Hair follicular keratinocyte (primary cell): ENCODE measurements at places on chromosomes 1 and 21. TPM values are rescaled to one million over a fixed set of nuclear protein-coding genes. Genes with fewer than 3 reads are reported as not detected.

The FAM177B gene
- total RNA-seq, result not detected in 2 replicates

The MANEAL gene
- total RNA-seq, result 0.15 and 0.78 TPM in 2 replicates

The RIMS3 gene
- total RNA-seq, result 3.1 and 3.6 TPM in 2 replicates

The CD1D gene
- total RNA-seq, result 9.1 and 9.4 TPM in 2 replicates

The CLCA2 gene
- total RNA-seq, result 158 and 251 TPM in 2 replicates

The ATAD3C gene
- not detected in 2 replicates for total RNA-seq

The RGS13 gene
- total RNA-seq, result not detected in 2 replicates

The RGS18 gene
- 0.11 and 0.55 TPM in 2 replicates for total RNA-seq

The JAM2 gene
- total RNA-seq, result 0.04 TPM in 1 of 2 replicates, not detected in the other

The BNIPL gene
- total RNA-seq, result 1.2 and 7.6 TPM in 2 replicates

The OR10Z1 gene
- total RNA-seq, result not detected in 2 replicates

The MYOC gene
- total RNA-seq, result not detected in 2 replicates

The ELOVL1 gene
- 126 and 140 TPM in 2 replicates for total RNA-seq

The SYT6 gene
- total RNA-seq, result not detected in 2 replicates

The FMO5 gene
- 0.08 and 0.39 TPM in 2 replicates for total RNA-seq

The USP24 gene
- total RNA-seq, result 18.8 and 26.2 TPM in 2 replicates

The CR2 gene
- not detected in 2 replicates for total RNA-seq

The TEX38 gene
- total RNA-seq, result not detected in 2 replicates

The UMODL1 gene
- not detected in 2 replicates for total RNA-seq

The FMO1 gene
- not detected in 2 replicates for total RNA-seq

The PTPRU gene
- total RNA-seq, result 15.9 and 36.2 TPM in 2 replicates

The NR5A2 gene
- total RNA-seq, result not detected in 2 replicates

The SLC5A9 gene
- not detected in 2 replicates for total RNA-seq

The BMP8B gene
- total RNA-seq, result 0.04 and 0.08 TPM in 2 replicates

The MAGI3 gene
- 5.1 and 8.4 TPM in 2 replicates for total RNA-seq

The LRRC3 gene
- total RNA-seq, result 1.9 and 3.3 TPM in 2 replicates

The KLHL17 gene
- total RNA-seq, result 9.5 and 10.2 TPM in 2 replicates

The OR2M3 gene
- not detected in 2 replicates for total RNA-seq

The CDC7 gene
- 4.3 and 11.8 TPM in 2 replicates for total RNA-seq

The KLF17 gene
- total RNA-seq, result not detected in 2 replicates

The AMIGO1 gene
- 0.15 and 0.55 TPM in 2 replicates for total RNA-seq

The PPOX gene
- total RNA-seq, result 8.4 and 18.0 TPM in 2 replicates

The CNIH3 gene
- total RNA-seq, result 0.38 and 3.2 TPM in 2 replicates

The MTHFR gene
- 13.3 and 19.4 TPM in 2 replicates for total RNA-seq

The EPHA2 gene
- 110 and 129 TPM in 2 replicates for total RNA-seq

The PTGFR gene
- total RNA-seq, result 0.08 and 0.31 TPM in 2 replicates

The A3GALT2 gene
- total RNA-seq, result not detected in 2 replicates

The ASPM gene
- 9.4 and 27.5 TPM in 2 replicates for total RNA-seq

The ALPL gene
- not detected in 2 replicates for total RNA-seq

The ABCG1 gene
- total RNA-seq, result 2.3 and 7.4 TPM in 2 replicates

The CLCA1 gene
- 0.08 TPM in 1 of 2 replicates, not detected in the other for total RNA-seq

The MIXL1 gene
- not detected in 2 replicates for total RNA-seq

The OR2AJ1 gene
- total RNA-seq, result not detected in 2 replicates

The SERTAD4 gene
- total RNA-seq, result 0.70 and 2.2 TPM in 2 replicates

The BEND5 gene
- total RNA-seq, result not detected in 2 replicates
